Sigmoid colon (tissue), 7 donors: ENCODE measurements at places on chromosomes 5 and 9.

DNA sequence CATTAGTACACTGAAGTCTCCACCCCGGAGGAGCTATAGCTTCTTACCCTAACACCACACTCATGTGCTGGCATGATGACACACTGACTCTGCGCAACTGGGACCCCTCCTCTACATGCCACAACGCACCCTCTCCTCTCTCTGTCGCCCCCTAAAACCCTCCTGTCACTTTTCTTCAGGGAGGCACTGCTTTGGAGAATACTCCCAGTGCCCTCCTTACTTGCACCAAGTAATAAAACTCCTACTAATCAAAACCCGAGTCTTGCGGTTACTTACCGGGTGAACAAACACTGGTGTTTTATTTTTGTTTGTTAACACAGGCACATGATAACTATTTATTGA is 12.6 kb upstream of the STXBP1 start:
- no peak for DNase-seq

DNA sequence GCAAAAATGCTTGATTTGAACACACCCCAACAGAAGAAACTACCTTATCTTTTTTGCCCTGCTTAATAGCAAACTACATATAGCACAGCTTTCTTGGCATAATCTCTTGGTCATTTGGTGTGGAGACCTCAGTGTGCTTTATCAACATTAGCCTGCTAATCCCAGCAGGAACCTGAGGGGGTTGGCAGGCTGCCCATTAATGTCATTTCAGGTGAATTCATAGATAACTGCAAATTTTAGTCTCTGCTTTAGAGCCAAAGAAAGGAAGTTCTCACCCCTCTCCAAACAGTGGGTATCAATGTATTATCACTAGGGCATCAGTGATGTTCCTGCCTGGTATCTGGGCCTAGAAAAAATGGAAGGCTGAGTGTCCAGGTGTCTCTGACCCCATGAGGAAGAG is 489.0 kb downstream of the NTRK2 start:
- no peak for DNase-seq

DNA sequence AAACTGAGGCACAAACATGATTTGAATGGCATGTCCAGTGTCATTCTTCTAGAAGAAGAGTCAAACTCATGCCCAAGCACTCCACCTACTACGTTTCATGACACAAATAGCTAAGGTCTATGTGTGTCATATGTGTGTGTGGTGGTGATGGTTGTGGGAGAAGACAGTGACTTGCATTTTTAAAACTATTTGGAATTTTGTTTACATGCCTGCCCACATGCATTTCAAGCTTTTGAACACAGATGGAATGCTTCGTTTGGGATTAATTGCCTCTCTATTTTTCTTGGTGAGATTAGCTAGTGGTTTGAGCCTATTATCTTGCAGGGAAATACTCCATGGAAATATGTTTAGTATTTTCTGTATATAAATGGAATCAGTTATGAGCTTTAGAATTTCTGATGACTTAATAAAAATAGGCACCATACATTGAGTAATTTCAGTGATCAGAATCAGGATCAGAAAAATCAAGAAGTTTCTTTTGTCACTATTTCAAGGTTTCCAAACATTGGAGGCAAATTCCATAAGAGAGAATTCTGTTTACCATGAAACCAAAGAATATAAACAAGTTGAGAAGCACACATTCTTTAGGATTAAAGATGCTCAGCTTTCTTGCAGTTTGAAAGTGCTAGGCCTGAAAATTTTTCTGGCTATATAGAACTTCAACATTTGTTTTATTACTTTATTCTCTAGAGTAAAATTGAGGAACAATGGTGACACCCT is 260.3 kb upstream of the SEMA6A start:
- no peak for DNase-seq

DNA sequence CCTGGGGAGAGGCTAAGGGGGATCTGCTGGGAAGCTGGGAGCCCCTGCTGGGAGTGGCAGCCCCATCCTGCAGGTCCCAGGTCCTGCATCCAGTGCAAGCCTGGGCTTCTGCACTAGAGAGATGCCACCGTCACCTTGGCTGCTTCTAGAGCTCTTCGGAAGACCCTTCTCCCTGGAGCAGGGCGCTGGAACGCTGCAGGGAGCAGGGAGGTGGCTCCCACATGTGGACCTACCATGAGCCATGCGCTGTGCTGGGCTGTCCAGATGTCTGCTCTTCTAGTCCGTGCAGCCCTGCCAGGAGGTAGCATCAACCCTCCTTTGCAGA is 90.9 kb upstream of the PHYKPL start:
- DNase-seq = peak; percentile 47

- DNase-seq = no peak
Observed at GRCh38 chr9:31140316-31140715, 1244.1 kb upstream of the ACO1 start.

GRCh38 chr5:130111746-130112145 is 207.5 kb downstream of the CHSY3 start:
- no peak for DNase-seq

GRCh38 chr9:6973762-6974161 is 216.0 kb downstream of the KDM4C start:
- no peak for DNase-seq

- no peak for DNase-seq
Observed at GRCh38 chr5:5150667-5151066, 10.5 kb downstream of the ADAMTS16 start.
